Stimulated activated CD8-positive, alpha-beta memory T cell treated with anti-CD3 and anti-CD28 coated beads, Interleukin-2, amount 100 ng/mL, for 1 hour (primary cell): ENCODE measurements at places on chromosomes 5 and 9.

- no peak for DNase-seq
Measured at GRCh38 chr5:78518365-78519197, 130.0 kb downstream of the LHFPL2 start.

- no peak for DNase-seq
Measured at GRCh38 chr5:59887274-59887673, 6.3 kb downstream of the PDE4D start.

GRCh38 chr5:10801931-10802666, 41.1 kb upstream of the DAP start:
- DNase-seq = no peak

DNA sequence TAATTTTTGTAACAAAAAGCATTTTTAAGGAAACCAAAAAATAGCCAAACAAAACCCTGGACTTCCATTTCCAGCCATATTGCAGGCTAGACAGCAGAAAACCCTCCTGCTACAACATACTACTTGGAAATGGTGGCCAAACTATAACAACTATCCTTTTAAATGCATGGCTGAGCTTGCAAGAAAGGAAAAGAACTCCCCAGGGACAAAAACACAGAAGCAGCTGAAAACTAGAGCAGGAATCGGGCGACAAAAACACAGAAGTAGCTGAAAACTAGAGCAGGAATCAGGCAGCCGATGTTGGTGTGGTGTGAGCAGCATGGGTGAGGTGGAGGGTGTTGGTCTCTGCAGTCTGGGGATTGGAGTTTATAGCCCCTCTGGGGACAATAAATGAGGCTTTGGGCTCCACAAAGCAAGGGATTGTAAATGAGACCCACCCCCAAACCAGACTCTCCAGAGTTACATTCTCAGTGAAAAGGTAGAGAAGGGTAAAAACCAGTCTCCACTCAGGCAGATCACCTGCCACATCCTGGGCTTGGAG, 95.2 kb downstream of the C9orf50 start:
- no peak for DNase-seq

DNA sequence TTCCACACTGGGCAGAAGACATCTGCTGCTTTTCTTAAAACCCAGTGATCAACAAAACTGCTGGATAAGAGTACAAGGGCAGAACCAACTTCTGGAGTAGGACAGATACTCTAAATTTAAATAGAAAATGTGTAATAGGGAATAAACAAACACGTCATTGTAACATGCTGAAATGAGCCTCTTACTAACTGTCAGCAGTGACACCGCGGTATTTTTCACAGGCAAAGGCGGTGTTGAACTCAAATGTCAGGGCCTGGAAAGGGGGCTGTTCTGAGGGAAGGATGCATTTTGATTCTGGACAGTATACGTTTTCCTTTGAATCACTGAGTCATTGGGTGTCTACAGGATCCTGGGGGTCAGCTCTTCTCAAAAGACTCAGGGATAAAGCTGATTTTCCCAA, 73.5 kb downstream of the OTULIN start:
- no peak for DNase-seq

DNA sequence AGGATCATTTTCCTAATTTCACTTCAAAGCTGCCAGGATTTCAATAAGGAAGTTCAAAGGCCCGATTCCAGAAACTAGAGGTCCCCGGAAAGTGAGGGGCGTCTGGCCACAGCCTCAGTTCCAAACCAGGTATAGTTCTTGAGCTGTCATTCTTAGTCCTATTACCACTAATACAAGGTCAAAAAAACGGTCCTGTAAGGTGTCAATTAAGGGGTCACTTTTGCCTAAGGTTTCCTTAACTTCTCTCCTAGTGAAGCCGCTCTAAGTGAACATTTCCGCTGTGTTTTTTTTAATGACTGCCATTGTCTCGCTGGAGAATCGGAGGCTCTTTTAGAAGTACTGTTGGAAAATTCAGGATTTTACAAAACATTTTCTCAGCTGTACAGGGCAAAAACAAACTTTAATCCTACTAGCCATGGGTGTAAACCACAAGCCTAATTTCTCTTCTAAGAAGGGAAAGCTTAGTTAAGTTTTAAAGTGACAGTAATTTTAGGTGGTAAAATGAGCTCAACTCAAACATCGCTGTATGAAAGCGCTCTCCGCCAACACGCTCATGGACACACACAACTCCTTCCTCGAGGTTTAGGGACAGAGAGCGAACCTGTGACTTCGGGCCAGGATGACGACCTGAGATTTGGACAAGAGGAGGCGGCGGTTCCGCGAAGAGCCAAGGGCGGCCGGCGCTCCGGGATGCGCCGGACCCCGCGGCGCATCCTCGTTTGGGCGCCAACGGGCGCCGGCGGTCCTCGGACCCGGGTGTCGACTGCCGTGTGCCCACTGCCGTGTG, 76.7 kb upstream of the IFNE start:
- no peak for DNase-seq

DNA sequence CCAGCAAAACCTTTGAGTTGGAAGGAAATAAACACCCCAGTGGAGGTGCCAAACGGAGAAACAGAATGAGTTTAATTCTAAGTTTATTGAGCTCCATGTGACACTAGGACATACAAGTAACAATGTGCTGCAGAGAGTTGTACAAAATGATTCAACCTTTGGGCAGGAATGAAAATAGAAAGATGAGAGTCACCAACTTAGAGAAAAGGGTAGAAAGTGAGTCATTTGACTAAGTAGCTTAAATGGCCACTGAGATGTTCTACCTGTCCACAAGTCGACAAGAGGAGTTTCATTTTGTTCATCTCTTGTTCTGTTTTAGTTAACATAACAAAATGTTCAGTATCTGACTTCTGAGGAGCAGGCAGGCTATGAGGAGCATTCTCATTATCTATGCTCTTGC, 284.7 kb downstream of the NR2F1-AS1 start:
- no peak for DNase-seq

GRCh38 chr5:77563475-77563874, 71.4 kb upstream of the WDR41 start:
- no peak for DNase-seq

DNA sequence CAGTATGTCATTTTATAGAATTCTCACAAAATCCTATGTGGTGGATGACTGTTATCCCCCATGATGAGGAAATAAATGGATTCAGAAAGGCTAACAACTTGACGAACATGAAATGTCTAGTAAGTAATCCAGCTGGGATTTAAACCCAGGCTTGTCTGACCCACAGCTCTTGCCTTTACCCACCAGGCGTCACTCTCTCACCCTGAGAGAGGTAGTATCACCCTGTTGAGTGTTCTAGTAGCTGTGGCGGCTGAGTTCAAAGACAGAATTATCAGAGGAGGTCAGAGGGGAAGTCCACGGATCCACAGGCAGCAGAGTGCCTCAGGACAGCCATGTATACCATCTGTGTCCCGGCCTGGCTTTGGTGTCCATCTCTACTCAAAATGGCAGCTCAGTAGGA, 113.8 kb downstream of the ZNF462 start:
- DNase-seq = no peak

- no peak for DNase-seq
Measured at GRCh38 chr5:162289489-162289888, 221.9 kb downstream of the GABRG2 start.

- no peak for DNase-seq
Measured at GRCh38 chr5:123561230-123561629, 49.3 kb downstream of the CSNK1G3 start.

GRCh38 chr5:82097-82496, 9.9 kb upstream of the PLEKHG4B start:
- DNase-seq = no peak

DNA sequence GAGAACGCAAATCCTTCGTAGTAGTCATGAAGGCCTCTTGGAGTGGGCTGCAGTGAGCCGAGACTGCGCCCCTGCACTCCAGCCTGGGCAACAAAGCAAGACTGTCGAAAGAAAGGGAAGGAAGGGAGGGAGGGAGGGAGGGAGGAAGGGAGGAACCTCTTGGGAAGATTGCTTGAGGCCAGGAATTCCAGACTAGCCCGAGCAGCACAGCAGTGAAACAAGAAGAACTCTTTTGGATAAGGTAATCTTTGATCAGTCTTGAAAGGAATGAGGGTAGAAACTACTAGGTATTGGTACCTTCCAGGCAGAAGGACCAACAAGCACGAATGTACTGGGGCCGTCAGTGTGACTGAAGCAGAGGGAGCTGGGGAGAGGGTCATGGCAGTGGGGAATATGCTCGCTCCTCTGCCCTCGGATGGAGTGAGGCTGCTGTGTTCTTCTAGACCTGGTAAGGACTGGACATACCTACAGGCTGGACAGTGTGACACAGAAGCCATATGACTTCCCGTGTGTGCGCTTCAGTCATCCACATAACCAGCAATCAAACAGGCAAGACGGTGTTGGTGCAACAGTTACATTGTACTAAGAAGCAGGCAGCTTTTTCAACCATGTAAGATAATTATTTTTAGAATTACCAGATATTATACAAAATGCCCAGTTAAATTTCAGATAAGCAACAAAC, 45.2 kb downstream of the P4HA2 start:
- DNase-seq = no peak

DNA sequence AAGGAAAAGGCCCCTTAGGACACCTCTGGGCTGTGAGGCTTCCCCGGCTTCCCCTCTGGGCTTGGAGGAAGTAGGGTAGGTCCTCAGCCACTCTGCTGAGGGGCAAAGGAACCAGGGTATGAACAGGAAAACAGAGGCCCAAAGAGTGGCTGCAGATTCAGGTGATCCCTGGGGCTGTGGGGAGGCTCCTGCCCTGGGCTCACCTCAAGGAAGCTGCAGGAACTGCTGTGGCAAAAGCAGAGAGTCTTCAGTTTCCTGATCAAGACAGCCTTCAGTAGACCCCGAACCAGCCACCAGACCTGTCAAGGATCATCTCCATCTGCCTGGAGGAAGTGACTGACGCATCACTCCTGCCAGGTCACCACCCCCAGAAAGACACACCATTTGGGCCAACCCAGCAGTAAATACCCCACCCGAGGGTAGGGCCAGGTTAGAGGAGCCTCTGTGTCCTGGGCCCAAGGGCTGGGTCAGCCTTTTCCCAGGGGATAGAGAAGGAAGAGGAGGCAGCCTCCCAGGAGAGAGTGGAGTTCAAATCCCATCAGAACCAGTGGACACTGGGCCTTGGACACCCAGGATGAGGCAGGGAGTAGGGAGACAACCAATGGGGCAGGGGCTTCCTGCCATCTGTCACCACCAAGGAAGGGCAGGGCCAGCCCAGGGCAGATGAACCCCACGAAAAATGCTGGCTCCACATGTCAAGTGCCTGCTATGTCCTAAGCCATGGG, 5.8 kb upstream of the ST6GALNAC6 start:
- peak; percentile 44 for DNase-seq

- no peak for DNase-seq
Measured at GRCh38 chr9:131713016-131713415, 26.9 kb downstream of the RAPGEF1 start.

DNA sequence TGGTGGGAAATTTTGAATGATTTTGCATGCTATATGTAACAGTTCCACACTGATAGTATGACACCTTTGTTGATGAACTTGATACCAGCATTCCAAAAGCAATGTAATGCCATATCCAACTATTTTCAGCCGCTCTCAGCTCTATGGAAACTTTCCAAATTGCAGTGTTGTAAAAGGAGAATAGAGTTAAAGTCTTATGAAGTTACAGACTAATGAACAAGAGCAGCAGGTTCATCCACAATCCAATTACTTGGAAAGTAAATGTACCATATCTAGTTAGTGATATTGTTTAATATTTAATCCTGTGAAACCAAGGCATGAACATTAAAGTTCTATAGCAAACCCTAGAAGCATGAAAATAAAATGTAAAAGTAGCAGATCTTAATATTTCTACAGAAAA, 418.2 kb downstream of the TUSC1 start:
- DNase-seq = no peak

GRCh38 chr5:82564963-82565362, 286.8 kb upstream of the RPS23 start:
- DNase-seq = no peak

GRCh38 chr5:133219296-133219695, 167.5 kb downstream of the HSPA4 start:
- DNase-seq = no peak
